SK-N-MC (cell line): ENCODE measurements at places on chromosomes 13 and 19.

DNA sequence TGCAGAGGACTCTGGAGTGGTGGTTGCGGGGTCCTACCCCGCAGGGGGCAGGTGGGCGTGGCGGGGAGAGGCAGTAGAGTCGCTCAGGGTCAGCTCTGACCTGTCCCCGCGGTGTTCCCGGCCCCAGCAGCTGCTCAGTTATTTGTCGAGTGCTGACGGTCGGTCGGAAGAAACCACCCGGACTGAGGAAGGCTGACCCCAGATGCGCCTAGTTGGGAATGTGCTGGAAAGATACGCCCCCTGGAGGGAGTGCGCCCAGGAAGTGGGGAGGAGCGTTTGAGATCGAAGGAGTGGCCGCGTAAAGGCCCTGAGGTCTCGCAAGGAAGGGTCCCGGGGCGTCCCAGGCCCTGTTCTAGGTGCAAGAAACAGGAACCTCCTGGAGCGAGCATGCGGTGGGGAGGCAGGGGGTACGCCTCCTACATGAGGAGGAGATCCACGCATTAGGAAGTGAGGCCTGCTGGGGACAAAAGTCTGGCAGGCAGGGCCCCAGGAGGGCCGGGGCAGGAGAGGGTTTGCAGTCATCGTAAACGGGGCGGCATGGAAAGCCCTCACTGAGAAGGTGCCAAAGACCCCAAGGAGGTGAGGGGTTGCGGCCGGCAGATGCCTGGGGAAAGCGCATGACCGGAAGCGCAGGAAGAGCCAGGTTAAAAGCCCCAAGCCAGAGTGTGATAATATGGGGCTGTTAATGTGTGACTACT is 9.2 kb downstream of the CCDC8 start:
- no peak for DNase-seq

- no peak for DNase-seq
Measured at GRCh38 chr13:107241381-107241780, 673.4 kb upstream of the ARGLU1 start.

- no peak for DNase-seq
Measured at GRCh38 chr19:2485428-2485827, 9.5 kb downstream of the GADD45B start.

DNA sequence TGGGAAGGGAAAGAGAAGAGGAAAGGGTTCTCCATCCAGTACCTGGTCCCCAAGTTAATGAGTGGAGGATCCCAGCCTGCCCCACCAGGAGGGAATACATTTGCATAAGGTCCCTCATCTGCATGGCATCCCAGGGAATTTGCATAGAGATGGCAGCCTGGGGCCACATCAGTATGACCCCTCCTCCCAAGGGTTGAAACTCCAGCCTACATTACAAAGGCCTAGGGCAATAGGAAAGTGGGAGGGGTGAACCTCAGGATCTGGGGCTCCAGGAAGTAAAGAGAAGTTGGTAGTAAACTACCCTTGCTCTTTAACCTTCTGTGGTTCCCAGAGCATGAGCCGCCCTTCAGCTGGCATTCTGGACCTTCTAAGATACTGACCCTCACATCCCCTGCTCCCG is 6.8 kb upstream of the NECTIN2 start:
- DNase-seq: no peak

GRCh38 chr13:25881971-25882451 is 169.8 kb downstream of the SHISA2 start:
- DNase-seq: peak; percentile 70

GRCh38 chr13:52994051-52994450 is 34.6 kb upstream of the OLFM4 start:
- no peak for DNase-seq

DNA sequence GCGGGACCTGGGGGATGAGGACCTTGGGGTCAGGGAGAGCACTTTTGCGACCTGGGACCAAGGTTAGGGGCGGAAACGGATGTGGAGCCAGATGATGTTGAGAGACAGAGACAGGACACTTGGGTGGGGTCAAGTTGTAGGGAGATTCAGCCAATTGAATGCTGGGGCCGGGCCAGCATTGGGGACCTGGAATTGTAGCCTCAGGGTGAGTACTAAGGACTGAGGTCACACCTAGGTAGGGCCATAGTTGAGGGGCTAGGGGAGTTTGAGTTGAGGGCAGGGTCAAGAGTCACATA is 1.2 kb downstream of the ALKBH7 start:
- no peak for DNase-seq

DNA sequence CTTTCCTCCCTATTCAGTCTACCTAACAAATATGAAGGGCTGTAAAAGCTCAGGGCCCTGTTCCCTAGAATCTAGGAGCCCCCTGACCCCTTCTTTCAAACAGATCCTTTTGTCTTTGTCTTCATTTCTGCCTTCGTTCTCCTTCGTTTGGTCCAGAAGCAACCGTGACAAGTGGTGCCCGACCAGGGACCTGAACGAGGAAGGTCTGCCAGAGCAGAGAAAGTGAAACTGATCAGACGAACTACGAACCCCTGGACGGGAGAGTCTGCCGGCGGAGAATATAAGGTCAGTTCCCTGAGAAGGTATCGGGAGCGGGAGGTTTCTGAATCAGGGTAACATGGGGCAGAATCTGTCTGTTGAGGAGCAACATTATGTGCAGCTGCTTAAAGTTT is 751 bp downstream of the ERVK3-1 start:
- DNase-seq: no peak

DNA sequence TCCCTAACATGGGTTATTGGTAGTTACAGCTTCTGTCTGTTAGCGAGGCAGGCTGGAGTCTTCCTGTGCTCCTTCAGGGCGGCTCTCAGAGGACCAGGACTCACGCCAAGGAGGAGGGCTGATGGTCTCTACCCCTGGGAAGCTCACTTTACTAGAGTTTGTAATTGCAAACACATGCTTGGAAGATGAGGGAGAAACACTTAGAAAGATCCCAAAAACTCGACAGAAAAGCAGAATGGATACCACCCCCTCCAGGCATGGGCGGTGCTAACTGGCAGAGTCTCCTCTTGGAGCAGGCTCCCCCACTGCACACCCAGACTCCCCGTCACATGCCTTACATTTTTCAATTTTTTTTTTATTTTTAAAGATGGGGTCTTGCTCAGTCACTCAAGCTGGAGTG is 62.0 kb downstream of the PARP4 start:
- DNase-seq: peak; percentile 58

GRCh38 chr13:30027569-30028455 is 177.4 kb upstream of the UBL3 start:
- no peak for DNase-seq

DNA sequence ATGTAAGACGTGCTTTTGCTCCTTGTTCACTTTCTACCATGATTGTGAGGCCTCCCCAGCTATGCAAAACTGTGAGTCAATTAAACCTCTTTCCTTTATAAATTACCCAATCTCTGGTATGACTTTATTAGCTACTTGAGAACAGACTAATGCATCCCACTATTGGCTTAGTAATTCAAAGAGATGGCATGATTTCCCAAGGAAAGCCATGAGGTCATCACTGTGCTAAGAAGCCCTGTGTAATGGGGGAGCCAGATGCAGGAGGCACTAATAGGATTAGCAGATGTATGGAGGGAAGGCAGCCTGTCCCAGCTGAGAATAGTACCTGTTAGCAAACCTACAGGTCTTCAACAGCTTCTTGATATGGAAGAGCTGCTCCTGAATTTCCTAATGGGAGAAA is 38.1 kb downstream of the RUBCNL start:
- no peak for DNase-seq

GRCh38 chr19:29397748-29398147 is 128.0 kb upstream of the VSTM2B start:
- no peak for DNase-seq

GRCh38 chr13:53357582-53357981 is 329.0 kb downstream of the OLFM4 start:
- no peak for DNase-seq

DNA sequence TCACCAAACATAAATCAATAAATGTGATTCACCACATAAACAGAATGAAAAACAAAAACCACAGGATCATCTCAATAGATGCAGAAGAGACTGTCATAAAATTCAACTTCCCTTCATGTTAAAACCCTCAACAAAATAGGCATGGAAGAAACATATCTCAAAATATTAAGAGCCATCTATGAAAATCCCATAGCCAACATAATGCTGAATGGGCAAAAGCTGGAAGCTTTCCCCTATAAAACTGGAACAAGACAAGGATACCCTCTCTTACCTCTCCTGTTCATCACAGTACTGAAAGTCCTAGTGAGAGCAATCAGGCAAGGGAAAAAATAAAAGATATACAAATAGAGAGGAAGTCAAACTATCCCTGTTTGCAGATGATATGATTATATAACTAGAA is 806.1 kb upstream of the MIR17HG start:
- no peak for DNase-seq

DNA sequence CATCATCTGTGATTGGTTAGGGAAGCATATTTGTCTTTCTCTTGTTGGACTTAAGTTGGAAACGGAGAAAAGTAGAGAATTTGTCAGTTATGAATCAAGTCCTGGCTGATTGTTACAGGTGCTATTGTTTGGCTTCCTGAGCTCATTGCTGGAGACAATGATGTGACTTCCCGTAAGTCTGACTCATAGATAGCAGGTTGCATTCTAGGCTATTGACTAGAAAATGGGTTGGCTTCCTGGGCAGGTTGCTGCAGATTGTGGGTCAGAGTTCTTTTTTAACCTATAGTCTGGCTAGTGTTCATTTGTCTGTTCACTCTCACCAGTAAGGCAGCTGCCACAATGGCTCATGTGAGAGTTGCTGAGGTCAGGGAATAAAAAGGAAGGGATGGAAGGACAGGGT is 101.5 kb downstream of the CCNA1 start:
- no peak for DNase-seq
